ENCODE measurements at places on chromosomes 5 and 9.

GRCh38 chr5:16410338-16410737 lies 55.3 kb downstream of the ZNF622 start:
- no peak for DNase-seq

GRCh38 chr5:151071848-151072629 lies 8.8 kb downstream of the TNIP1 start:
- DNase-seq, result no peak

DNA sequence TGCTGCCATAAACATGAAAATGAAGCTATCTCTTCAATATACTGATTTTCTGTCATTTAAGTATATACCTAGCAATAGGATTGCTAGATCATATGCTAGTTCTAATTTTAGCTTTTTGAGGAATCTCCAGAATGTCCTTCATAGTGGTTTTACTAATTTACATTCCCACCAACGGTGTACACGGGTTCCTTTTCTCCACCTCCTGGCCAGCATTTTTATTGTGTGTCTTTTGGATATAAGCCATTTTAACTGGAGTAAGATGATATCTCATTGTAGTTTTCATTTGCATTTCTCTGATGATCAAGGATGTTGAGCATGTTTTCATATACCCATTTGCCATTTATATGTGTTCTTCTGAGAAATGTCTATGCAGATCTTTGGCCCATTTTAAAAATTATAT lies 446.5 kb downstream of the GABRG2 start:
- DNase-seq, result no peak

GRCh38 chr5:60718166-60718892 lies 18.4 kb upstream of the DEPDC1B start:
- no peak for DNase-seq

DNA sequence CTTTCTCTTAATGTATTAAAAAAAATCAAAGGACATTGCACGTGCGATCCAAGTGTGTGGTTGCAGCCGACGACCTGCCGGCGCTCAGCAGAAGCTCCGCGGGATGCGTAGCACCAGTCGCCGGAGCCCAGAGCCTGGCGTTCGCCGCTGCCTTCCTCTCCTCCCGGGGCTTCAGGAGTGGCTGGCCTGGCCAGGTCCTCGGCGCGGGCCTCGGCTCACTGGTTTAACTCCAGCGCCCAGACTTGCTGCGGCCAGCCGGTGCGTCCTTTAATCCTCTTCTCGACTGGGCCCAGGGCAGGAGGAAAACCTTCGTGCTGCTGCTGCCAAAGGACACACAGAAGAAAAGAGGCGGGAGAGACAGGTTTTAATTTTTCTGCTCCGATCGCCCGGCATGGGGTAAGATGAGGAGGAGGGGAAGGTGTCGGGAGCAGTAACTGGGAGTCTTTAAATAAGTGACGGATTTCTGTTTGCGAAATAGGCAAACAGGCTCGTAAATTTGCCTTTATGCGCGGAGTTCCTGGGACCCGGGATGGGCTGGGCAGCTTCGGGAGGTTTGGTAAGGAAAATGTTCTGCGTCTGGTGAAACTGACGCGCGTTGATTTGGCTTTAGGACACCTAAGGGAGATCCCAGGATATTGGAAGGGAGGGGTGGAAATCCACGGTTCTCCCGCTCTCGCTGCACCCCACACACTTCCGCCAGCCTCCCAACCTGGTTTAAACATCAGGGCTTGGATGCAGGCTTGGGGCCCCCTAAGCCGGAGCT lies 2.3 kb downstream of the HAND1 start:
- DNase-seq, result no peak

- peak; percentile 20 for DNase-seq
These were observed 50.1 kb upstream of the RETREG1 start for GRCh38 chr5:16666883-16667398.

- DNase-seq, result no peak
These were observed 4.2 kb downstream of the SLC44A1 start for GRCh38 chr9:105248691-105249090.

- no peak for DNase-seq
These were observed 17.5 kb downstream of the ADAM19 start for GRCh38 chr5:157558041-157558595.

DNA sequence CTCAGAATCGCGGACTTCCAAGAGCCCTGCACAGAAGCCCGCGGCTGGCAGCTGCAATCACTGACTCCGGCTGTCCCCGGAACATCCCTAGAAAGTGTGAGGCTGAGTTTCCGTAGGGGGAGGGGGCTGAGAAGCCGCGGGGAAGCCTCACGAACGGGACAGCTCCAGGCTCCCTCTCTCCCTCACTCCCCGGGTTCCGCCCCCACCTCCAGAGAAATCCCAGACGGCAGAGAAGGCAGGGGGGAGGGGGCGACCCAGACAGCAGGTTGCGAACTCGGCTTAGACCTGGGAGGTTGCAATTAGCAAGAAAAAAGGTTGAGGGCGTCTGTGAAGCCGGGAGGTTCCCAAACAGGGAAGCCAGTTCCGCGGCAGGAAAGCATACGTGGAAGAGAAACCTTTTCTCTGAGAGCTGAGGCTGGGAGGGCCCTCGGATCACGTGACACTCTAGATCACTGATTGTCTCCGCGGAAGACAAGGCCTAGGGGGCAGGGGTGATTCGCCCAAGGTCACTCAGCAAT lies 73.8 kb upstream of the CPLX2 start:
- DNase-seq, result peak; percentile 23
